ENCODE measurements at places on chromosomes 2 and 18. TPM values are rescaled to one million over a fixed set of nuclear protein-coding genes. Genes with fewer than 3 reads are reported as not detected.

The IL36RN gene
- polyA plus RNA-seq, result not detected

The ADD2 gene
- 1.7 TPM for polyA plus RNA-seq

The ASIC4 gene
- 0.04 TPM for polyA plus RNA-seq

The EVX2 gene
- not detected for polyA plus RNA-seq

The EIF2B4 gene
- polyA plus RNA-seq, result 31.0 TPM

The TEKT4 gene
- polyA plus RNA-seq, result not detected

The PCARE gene
- polyA plus RNA-seq, result not detected

The UGT1A5 gene
- polyA plus RNA-seq, result not detected

The NR4A2 gene
- 1.3 TPM for polyA plus RNA-seq

The CTAGE1 gene
- polyA plus RNA-seq, result 0.10 TPM

The MCM6 gene
- polyA plus RNA-seq, result 54.2 TPM

The CNDP1 gene
- 11.9 TPM for polyA plus RNA-seq

The RAB10 gene
- polyA plus RNA-seq, result 48.3 TPM

The LOXHD1 gene
- not detected for polyA plus RNA-seq
